GM13976 (cell line): ENCODE measurements at places on chromosomes 6 and 20.

DNA sequence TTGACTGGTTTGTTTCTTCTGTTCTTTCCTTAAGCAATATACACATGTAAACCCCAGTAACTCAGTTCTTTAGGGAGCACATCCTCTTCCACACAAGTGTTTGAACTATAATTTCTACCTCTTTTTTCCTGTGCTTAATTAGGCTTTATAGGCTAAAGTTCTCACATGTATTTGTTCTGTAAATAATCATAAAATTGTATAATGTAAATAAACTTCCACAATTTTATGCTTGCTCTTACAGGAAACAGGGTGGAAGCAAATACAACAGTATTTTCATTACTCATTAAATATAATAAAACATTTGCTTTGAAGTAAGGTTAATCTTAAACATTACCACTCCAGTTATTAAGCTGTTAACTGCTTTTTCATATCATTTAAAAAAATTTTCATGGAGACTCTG is 26.9 kb downstream of the GPRC6A start:
- no peak for DNase-seq

- DNase-seq = no peak
These were observed 517.1 kb downstream of the PKHD1 start for GRCh38 chr6:51570168-51570921.

DNA sequence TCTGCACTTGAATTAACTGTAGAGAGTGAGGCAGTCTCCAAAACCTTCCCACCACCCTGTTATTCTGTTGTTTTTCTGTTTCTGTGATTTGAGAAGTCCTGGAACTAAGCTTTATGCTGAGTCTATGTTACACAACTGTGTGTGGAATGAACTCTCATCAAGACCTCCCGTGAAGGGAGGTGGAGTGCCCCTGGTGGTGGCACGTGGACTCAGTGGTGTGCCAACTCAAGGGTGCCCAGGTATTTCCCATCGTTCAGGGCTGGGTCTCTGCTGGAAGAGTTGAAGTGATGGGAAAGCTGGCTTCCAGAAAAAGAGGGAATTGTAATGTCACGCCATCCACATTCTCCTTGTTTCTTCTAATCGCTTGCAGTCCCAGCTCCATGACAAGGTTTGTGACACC is 374.2 kb downstream of the SMOC2 start:
- DNase-seq = no peak

DNA sequence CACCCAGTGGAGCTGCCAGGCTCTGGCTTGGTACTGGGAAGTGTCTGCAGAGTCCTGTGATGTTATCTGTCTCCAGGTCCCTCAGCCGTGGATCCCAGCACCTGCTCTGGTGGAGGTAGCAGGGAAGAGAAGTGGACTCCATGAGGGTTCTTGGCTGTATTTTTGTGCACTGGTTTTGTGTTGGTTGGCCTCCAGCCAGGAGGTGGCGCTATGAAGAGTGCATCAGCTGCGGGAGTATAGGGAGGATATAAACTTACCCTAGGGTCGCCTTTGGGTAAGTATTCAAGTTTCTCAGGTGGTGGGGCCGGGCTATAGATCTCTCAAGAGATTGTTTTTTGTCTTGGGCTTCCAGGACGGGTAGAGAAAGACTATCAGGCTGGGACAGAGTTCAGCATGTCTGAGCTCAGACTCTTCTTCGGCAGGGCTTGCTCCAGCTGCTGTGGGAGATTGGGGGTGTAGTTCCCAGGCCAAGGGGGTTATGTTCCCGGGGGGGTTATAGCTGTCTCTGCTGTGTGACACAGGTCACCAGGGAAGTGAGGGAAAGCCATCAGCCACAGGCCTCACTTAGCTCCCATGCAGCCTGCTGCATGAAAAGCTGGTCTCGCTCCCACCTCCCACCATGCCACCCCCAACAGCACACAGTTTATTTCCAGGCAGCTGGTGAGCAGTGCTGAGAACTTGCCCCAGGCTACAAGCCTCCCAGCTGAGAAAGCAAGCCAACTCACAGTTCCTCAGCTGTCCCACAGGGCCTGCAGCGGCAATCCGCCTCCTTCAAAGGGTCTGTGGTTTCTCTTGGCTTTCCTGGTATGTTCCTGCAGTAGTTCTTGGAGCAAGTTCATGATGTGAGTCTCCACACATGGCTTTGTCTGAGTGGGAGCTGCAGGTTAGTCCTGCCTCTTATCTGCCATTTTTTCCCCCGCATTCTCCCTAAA is 115.7 kb downstream of the AIG1 start:
- no peak for DNase-seq

DNA sequence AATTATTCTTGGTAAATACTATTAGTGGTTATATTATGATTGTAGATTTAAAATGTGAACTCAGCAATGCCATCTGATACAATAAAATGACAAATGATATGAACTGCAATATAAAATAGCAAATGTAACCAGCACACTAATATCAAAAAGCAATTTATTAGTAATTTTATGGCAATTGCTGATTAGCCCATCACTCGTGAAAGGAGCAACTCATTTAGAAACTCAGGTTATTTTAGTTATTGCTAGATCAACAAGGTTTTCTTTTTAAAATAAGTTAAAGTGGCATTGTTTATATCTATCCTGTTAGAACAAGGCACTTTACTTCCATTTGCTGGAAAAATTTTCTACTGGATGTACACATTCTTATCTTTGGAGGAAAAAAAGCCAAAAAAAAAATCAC is 18.4 kb upstream of the MCUR1 start:
- DNase-seq = no peak

GRCh38 chr6:747921-748320 is 55.0 kb upstream of the EXOC2 start:
- DNase-seq = no peak

GRCh38 chr6:101433141-101433540 is 39.6 kb downstream of the GRIK2 start:
- DNase-seq = no peak

- DNase-seq = no peak
These were observed 93.7 kb downstream of the SULF2 start for GRCh38 chr20:47691625-47692024.

DNA sequence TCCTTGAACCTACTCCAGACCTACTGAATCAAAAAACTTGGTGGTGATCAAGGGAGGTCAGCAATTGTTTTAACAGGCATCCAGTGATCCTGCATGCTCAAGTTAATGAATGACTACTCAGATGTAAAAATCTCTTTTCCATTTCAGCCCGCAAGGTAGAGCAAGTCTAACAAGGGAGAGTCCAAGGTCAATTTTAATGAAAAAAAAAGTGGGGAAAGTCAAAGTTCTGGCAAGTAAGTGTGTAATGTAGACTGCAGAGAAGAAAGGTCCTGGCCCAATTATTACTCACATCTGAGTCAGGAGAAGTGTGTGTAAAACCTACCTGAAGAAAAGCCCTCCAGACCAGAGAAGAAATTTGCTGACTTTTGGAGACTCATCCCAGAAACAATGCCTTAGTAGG is 193.5 kb downstream of the UBE3D start:
- DNase-seq = no peak

DNA sequence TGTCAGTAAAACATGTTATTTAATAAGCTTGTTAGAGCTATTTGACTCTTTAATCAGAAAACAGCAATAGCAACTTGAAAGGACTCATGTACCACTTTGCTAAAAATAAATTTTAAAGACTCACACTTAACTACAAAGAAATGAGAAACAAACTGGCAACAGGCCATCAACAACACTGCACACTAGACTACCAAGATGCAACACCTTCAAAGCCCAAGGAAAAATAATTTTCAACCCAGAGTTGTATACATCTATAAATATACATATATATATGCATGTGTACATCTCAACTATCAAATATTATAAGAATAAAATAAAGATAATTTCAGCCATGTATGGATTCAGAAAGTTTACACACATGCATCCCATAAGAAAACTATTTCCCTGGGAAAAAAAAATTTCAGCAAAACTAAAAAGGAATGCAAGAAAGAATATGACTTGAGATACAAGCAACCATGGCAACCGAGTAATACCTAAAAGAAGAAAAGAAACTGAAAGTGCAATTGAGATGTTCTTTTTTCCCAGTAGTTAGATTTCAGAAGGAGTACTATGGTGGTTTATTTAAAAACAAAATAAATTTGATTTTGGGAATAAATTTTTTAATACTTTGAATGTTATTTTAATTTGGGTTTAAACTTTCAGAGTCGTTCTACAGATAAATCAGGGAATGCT is 303.8 kb downstream of the UBE3D start:
- no peak for DNase-seq

DNA sequence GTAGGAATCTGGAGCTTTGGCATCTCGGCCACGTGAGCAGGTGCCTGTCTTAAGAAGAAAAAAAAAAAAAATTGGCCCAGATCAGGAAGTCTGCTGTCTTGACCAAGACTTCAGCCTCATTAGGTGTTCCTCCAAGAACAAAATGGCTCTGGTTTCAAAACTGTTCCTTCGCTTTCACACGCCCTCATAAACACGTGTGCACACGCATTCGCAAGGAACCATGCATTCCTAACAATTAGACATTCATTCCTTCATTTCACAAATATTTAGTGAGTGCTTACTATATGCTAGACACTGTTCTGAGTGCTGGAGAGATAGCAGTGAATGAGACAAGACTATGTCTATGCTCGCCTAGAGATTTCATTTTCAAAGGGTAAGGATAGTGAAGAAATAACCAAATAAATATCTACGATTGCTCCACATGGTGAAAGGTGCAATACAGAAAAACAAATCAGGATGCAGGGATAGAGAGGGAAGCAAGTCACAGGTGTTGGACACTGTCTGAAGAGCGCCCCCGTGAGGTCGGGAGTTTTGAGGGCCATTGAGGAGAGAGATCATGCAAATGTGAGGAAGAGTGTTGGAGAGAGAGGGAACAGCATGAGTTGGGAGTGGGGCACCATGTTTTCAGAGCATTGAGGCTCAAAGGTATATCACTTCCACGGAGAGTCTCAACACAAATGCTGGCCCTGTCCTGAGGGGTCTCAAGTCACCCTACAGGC is 53.3 kb downstream of the CCDC170 start:
- DNase-seq = no peak
